ENCODE measurements at places on chromosomes 7 and 10.

GRCh38 chr7:92092210-92092609 lies 42.1 kb downstream of the CYP51A1 start:
- no peak for DNase-seq

DNA sequence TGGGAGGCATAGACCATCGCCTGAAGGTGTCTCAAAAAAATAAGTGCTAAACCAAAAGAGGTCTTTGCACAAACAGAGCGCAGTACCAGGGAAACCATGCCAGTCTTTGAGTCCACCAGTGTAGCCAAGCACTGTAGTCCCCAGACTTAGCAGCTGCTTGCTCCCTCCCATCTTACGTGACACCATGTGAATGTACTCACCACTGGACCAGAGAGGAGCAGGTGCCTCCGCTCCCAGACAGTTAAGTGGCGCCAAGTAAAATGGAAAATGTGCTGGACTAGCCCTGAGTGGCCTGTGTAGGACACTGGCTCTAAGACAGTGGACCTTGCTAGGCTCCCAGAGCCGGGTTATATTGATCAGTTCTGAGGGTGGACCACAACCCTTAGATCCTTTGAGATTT lies 47.7 kb upstream of the PLEKHA1 start:
- DNase-seq = no peak

GRCh38 chr10:5481121-5481520 lies 18.2 kb downstream of the CALML5 start:
- no peak for DNase-seq

- no peak for DNase-seq
Observed at GRCh38 chr10:88004451-88004850, 141.0 kb downstream of the PTEN start.

GRCh38 chr7:30812676-30813075 lies 41.5 kb downstream of the MINDY4 start:
- no peak for DNase-seq

All from retinal pigment epithelial cell (primary cell).